ENCODE measurements at places on chromosomes 7 and 10.

- no peak for DNase-seq
These were observed 8.0 kb upstream of the SP8 start for GRCh38 chr7:20794676-20795075.

GRCh38 chr7:152959610-152960009 lies 200.1 kb downstream of the ACTR3B start:
- no peak for DNase-seq

DNA sequence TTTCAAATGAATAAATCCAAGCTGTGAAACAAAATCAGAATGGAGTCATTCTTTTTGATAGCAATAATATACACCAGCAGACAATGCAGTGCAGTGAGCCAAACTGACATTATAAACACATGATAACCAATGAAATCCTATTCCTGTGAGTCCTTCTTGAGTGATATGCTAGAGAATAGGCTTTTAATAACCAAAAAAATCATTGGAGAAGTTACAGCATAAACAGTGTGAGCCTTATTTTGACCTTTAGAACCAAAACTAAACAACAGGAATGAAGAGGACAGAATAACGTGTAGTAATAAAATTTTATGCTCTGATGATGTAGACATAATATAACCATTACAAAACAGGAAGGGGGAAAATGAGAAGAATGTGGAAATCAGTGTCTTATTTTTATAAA lies 8.7 kb downstream of the HUS1 start:
- no peak for DNase-seq

GRCh38 chr7:121916211-121916610 lies 43.2 kb downstream of the PTPRZ1 start:
- DNase-seq = no peak

DNA sequence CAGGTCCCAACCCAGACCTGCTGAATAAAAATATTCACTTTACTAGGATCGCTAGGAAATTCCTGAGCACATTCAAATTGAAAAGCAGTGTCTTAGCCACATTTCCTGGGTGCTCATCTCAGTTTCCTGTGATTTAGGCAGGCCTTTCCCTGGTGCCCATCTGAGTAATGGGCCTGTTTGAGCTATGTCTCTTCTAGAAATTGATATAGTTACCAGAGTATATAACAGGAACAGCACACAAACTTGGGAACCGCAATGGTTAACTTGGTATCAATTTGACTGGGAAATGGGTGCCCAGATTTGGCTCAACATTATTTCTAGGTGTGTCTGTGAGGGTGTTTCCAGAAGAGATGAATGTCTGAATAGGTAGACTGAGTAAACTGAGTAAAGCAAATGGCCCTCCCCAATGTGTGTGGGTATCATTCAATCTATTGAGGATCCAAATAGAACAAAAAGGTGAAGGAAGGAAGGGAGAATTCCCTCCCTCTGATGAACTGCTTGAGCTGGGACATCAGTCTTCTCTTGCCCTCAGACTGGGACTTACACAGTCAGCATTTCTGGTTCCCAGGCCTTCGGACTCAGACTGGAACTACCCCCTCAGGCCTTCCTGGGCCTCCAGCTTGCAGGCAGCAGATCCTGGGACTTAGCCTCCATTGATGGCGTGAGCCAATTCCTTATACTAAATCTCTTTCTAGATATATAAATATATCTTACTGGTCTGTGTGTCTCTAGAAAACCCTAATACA lies 99.1 kb downstream of the CCDC71L start:
- DNase-seq = no peak

DNA sequence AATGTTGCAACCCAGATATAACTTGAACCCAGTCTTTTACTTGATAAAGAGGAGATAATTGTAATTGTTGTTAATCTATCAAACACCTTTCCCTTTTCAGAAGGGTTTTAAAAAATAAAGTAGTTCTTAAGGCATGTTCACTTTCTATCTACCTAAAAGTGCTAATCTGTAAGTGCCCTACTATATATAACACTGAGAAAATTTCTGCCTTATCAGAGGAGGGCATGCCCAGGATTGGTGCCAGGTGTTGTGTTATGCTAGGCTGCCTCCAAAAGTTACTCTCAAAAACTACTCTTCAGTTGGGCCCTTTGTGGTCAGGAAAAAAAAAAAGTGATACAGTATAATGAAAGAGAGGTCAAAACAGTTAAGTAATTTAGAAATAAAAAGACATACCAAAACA lies 36.3 kb downstream of the SMNDC1 start:
- no peak for DNase-seq

GRCh38 chr7:103373866-103374643 lies 26.6 kb downstream of the PSMC2 start:
- no peak for DNase-seq

DNA sequence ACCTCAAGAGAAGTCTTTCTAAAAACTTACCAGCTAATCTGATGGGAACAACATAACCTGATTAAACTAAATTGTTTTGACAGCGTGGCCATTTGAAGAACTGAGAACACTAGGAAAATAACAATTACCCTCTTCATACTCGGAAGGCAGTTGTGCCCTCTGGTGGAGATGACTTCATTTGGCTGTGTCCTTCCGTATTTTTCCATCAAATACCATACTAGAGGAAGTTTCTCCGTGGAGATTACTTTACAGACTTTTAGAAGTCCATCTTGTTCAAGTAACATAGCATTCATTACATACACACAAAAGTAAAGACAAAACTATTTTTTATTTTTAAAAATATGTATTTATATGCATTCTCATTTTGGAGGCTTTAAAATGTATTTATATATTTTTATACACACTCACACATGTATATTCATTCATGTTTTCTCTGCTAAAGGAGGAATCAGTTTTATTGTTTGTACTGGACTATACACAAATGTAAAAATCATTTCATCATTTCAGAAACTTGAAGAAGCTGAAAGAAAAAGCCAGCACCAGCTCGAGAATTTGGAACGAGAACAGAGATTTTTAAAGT lies 25.2 kb downstream of the SMNDC1 start:
- peak; percentile 83 for DNase-seq

GRCh38 chr7:80253237-80253636 lies 118.6 kb downstream of the GNAI1 start:
- DNase-seq = no peak

Data from KBM-7 (cell line).